ENCODE measurements at places on chromosomes 1 and 21.

DNA sequence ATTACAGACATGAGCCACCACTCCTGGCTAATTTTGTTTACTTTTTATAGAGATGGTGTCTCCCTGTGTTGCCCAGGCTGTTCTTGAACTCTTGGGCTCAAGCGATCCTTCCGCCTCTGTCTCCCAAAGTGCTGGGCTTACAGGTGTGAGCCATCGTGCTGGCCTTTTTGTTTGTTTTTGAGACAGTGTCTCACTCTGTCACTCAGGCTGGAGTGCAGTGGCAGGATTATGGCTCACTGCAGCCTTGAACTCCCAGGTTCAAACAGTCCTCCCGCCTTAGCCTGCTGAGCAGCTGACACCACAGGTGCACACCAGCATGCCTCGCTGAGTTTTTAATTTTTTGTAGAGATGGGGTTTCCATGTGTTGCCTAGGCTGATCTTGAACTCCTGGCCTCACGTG is 49.1 kb downstream of the ADARB1 start:
- DNase-seq: no peak

GRCh38 chr1:76587212-76587611 is 280.1 kb upstream of the ST6GALNAC5 start:
- DNase-seq: no peak

DNA sequence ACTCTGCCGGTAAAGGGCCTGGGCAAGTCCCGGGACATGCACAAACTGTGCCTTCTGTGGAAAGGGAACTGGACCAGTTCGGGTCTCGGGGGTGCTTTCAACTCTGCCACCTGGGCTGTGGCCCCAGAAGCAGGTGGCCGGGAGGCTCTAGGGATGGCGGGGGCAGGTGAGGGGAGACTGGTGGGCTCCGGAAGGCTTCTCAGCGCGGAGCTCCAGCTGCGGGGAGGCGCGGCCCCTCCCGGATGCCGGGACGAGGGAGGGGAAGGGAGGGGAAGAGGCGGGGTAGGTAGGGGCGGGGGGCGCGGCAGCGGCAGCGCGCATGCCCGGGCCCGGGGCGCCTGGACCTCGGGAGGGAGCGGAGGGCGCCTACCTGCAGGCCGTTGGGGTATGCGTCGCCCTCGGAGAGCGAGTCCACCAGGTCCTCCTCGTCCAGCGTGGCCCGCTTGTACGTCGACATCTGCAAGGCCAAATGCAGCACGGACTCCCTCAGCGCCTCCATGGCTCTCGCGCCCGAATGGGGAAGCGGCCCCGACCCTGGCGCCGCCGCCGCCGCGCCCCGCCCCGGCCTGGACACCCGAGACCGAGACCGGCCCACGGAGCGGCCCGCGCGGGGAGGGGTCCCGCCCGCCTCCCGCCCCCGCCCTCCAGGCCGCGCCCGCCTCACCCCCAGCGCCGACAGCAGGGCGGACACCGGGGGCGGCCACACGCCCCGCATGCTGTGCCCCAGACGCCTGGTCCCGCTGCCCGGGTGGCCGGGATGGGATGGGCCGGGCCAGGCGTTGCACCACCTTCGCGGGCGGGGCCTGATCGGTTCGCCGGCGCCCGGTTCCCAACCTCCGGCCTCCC is at the start of gene ECE1:
Gene ECE1 (minus strand): TSS at position 764 of the 846 bp plus-strand sequence. CDS start 49 bp downstream, at position 715.
- peak; percentile 57 for DNase-seq

- no peak for DNase-seq
Measured at GRCh38 chr1:59029411-59030167, 245.7 kb upstream of the JUN start.

DNA sequence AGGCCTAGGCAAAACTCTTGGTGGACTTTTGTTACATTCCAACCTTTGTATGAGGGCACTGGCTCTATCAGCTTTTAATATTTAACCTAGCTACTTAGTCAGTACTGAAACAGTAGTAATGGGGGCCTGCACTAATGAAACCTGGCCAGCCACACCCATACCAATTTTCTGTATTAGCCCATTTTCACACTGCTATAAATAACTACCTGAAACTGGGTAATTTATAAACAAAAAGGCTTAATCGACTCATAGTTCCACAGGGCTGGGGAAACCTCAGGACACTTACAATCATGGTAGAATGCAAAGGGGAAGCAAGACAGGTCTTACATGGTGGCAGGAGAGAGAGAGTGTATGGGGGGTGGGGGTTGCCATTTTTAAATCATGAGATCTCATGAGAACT is 245.7 kb upstream of the RGS18 start:
- no peak for DNase-seq

- DNase-seq: peak; percentile 62
Measured at GRCh38 chr1:153775458-153776327, 486 bp downstream of the SLC27A3 start.

- no peak for DNase-seq
Measured at GRCh38 chr1:67732750-67733151, 47.8 kb downstream of the GADD45A start.

All from CD4-positive, alpha-beta T cell treated with Interleukin-4 for 1 hour (primary cell).